Neural crest cell (in vitro differentiated cells): ENCODE measurements at places on chromosomes 7 and 10. TPM values are rescaled to one million over a fixed set of nuclear protein-coding genes. Genes with fewer than 3 reads are reported as not detected.

DNA sequence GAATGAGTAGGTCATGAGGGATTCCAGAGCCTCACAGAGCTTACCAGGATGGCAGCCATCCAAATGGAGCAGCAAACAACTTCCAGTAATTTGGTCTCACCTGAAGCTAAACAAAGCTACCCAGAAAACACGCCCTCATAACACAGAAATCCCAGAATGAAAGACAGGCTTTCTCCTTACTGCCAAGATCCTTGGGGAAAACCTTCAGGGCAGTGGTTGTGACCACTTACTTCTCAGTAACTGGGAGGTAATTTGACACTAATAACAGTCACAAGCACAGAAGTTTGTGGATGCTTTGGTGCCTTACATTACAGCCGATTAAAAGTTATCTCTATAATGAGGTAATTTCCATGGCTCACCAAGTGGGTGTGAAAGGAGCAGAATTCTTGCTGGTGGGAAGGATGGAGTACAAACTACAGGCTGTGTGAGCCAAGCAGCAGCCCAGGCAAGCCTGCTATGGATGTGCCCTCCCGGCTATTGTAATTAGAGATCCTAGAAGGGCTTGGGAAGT lies 10.4 kb downstream of the WDR91 start:
- DNase-seq = no peak

- no peak for DNase-seq
Measured at GRCh38 chr10:22850541-22850940, 77.3 kb upstream of the ARMC3 start.

ACSM6 gene
- not detected in 2 replicates for total RNA-seq

DNA sequence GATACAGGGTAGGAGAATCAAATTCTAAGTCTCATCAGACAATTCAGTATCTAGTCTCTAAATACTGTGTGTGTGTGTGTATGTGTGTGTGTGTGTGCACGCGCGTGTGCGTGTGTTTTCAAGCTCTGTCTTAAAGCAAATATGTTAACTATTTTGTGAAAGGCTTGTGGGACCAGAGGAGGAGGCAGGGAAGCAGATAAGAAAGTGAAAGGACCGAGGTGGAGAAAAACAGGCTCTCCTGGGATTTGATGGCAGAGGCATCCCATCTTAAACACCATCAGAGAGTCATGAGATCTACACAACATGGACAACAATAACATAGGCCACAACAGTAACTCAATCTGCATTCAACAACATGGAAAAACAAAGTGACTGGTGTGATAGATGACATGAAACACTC lies 67.1 kb downstream of the PIP4K2A start:
- DNase-seq = no peak

- no peak for DNase-seq
Measured at GRCh38 chr10:2618690-2619089, 448.7 kb upstream of the PFKP start.

CDHR1 gene
- 19.8 and 23.0 TPM in 2 replicates for total RNA-seq
